ENCODE measurements at places on chromosomes 2 and 18. TPM values are rescaled to one million over a fixed set of nuclear protein-coding genes. Genes with fewer than 3 reads are reported as not detected.

APCDD1 gene
- 10.2 TPM for total RNA-seq

IL37 gene
- total RNA-seq: not detected

MYO7B gene
- 6.1 TPM for total RNA-seq

SLC5A7 gene
- total RNA-seq: 0.33 TPM

DNA sequence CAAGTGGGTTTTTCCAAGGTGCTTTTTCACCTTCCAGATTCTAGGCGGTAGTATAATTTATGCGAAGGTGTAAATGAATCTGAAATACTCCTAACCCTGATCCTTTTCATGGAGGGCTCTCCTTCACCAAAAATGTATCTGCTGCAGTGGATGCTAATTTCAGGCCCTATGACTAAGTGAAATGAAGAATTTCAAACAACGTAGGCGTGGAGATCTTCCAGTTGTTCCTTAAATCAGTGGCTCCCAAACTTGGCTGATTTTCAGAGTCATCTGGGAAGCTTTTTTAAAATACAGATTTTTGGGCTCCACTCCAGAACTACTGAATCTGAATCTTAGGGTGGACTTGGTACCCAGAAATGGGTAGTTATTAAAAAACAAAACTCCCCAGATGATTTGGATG is 5.5 kb downstream of the GCKR start:
- no peaks in the 10 kb centered on the region for H3K4me1 ChIP-seq
- H3K27ac ChIP-seq: no peak overlapping the region
- peaks cover 2% of the 10 kb centered on the region for H3K27me3 ChIP-seq
- no peaks in the 10 kb centered on the region for H3K36me3 ChIP-seq

GRCh38 chr2:219702796-219703545 is 75.5 kb downstream of the SLC4A3 start:
- no peak overlapping the region for H3K4me3 ChIP-seq
- no peaks in the 10 kb centered on the region for H3K4me1 ChIP-seq
- H3K27me3 ChIP-seq: no peaks in the 10 kb centered on the region
- DNase-seq: no peak
- H3K27ac ChIP-seq: no peak overlapping the region

DSG1 gene
- not detected for total RNA-seq

GRCh38 chr2:78564666-78565065 is 460.8 kb upstream of the REG3G start:
- H3K4me1 ChIP-seq: no peaks in the 10 kb centered on the region
- H3K27me3 ChIP-seq: no peaks in the 10 kb centered on the region
- no peak overlapping the region for H3K27ac ChIP-seq
- no peaks in the 10 kb centered on the region for H3K36me3 ChIP-seq
- no peak overlapping the region for H3K4me3 ChIP-seq
- no peak for DNase-seq

GRCh38 chr2:159897081-159897480 is 99.1 kb upstream of the CD302 start:
- H3K4me1 ChIP-seq: no peaks in the 10 kb centered on the region
- no peak for DNase-seq
- H3K36me3 ChIP-seq: no peaks in the 10 kb centered on the region
- no peak overlapping the region for H3K27ac ChIP-seq
- H3K4me3 ChIP-seq: no peak overlapping the region

GRCh38 chr2:135903650-135904049 is 27.4 kb upstream of the MCM6 start:
- H3K4me1 ChIP-seq: no peaks in the 10 kb centered on the region
- H3K27ac ChIP-seq: no peak overlapping the region
- DNase-seq: no peak
- no peaks in the 10 kb centered on the region for H3K27me3 ChIP-seq

GNLY gene
- 24.1 TPM for total RNA-seq

ASB18 gene
- not detected for total RNA-seq

DNA sequence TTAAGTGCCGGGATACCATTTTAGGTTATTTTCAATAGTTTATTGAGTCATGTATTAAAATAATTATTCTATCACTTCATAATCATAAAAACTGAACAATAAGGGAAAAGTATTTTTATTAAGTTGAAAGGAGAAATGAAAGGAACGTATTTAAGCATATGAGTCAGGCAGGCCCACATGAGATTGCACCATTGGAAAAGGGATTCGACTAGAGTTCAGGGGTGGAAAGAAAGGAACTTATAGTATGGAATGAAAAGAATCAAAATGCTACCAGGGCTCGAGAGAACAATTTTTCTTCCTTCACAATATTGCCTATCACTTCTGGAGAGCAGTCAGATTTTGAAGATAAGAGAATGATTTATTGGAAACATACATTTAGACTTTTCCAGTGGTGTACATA is 516.5 kb upstream of the NETO1 start:
- no peak for DNase-seq
- no peaks in the 10 kb centered on the region for H3K27me3 ChIP-seq
- H3K4me1 ChIP-seq: no peaks in the 10 kb centered on the region
- H3K4me3 ChIP-seq: no peak overlapping the region
- H3K27ac ChIP-seq: no peak overlapping the region

DNA sequence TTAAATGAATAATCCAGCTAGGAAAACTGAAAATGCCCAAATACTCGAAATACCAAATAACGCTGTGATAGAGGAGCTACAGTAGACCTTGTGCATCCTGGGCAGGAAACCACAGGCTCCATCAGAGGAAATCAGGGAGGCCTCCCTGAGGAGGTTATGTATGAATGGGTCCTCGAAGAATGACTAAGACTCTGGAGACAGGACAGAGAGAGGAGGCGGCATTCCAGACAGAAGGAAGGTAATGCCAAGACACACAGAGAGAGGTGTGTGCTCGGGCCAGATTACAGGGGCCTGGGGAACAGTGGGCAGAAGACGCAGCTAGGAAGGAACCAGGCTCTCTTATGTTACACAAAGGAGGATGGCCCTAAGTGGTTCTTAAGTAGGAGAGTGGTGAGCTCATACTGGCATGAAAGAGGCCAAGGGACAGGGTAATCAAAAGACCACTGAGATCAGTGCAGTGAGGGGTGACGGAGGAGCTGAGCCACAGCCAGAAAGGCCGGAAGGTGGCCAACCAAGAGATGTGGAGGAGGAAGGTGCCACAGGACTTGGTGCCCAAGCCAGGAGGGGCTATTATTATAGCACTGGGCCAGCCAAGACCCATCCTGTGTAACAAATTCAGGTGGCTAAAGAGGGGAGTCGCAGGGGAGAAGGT is 9.9 kb downstream of the ST3GAL5 start:
- no peaks in the 10 kb centered on the region for H3K27me3 ChIP-seq
- H3K36me3 ChIP-seq: no peaks in the 10 kb centered on the region
- peaks cover 21% of the 10 kb centered on the region for H3K4me1 ChIP-seq
- H3K27ac ChIP-seq: peak overlapping the region; percentile 8

GRCh38 chr2:4693266-4693665 is 989.9 kb downstream of the DCDC2C start:
- DNase-seq: no peak
- no peak overlapping the region for H3K4me3 ChIP-seq
- H3K27me3 ChIP-seq: no peaks in the 10 kb centered on the region
- no peaks in the 10 kb centered on the region for H3K4me1 ChIP-seq
- no peaks in the 10 kb centered on the region for H3K36me3 ChIP-seq

SLC14A1 gene
- total RNA-seq: 5.8 TPM

DNA sequence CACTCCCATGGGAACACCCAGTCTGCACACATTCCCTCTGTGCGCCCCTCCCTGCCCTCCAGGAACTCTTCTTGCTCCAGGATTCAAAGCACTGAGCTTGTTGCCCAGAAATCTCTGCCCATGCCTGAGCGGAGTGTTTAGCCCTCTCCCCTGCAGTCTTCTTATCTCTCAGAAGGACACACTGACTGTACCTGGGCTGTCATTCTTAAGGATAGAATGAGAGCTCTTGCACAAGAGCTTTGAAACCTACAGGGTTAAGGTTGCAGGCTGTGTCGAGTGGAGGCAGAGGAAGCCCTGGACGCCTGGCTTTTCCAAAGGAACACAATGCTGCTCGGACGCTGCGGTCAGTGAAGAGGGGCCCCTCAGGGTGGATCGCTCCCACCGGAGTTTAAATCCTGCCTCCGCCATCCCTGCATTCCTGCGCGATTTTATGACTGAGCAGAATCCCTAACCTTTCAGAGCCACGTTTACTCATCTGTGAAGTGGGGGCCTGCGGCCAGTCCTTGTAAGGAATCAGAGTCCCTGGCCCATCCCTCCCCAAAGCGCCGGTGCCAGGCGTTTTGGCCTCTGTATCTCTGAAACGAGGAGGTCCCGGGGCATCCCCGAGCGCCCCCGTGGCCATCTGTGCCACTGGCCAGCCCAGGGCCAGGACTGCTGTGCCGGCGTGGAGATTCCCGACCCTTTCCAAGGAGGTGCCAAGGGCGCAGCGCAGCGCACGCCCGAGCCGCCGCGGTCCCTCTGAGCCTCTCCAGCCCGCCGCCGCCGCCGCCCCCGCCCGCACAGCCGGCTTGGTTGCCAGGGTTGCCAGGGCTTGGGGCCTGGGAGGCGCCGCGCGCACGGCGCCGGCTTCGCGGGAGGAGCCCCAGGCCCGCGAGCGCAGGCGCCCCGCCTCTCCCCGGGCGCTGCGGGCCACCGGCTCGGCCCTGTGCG is 58.9 kb downstream of the FAM168B start:
- H3K4me1 ChIP-seq: no peaks in the 10 kb centered on the region
- H3K36me3 ChIP-seq: no peaks in the 10 kb centered on the region
- no peak overlapping the region for H3K27ac ChIP-seq
- DNase-seq: no peak
- H3K27me3 ChIP-seq: no peaks in the 10 kb centered on the region

DNA sequence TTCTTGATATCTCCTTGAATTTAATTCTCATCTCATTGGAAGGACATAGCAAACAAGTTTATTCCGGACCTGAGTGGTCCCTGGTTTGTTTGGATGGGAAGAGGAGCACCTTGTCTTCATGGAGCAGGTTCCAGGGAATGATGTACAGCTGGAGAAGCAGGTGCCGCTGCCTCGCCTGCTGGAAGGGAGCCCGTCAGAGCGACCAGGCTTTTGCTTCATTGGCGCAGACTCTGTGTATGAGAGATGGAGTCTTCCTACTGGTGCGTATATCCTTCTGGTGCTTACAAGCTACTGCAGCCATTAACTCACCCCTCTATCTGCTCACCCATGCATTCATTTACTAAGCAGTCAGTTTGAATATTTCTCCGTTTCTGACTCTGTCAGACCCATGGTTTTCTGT is 11.6 kb upstream of the ALLC start:
- DNase-seq: no peak
- no peaks in the 10 kb centered on the region for H3K36me3 ChIP-seq
- H3K27me3 ChIP-seq: no peaks in the 10 kb centered on the region
- H3K4me1 ChIP-seq: peaks cover 5% of the 10 kb centered on the region
- no peak overlapping the region for H3K27ac ChIP-seq
- H3K4me3 ChIP-seq: no peak overlapping the region

M1AP gene
- total RNA-seq: 2.9 TPM

LYG2 gene
- total RNA-seq: not detected

DNA sequence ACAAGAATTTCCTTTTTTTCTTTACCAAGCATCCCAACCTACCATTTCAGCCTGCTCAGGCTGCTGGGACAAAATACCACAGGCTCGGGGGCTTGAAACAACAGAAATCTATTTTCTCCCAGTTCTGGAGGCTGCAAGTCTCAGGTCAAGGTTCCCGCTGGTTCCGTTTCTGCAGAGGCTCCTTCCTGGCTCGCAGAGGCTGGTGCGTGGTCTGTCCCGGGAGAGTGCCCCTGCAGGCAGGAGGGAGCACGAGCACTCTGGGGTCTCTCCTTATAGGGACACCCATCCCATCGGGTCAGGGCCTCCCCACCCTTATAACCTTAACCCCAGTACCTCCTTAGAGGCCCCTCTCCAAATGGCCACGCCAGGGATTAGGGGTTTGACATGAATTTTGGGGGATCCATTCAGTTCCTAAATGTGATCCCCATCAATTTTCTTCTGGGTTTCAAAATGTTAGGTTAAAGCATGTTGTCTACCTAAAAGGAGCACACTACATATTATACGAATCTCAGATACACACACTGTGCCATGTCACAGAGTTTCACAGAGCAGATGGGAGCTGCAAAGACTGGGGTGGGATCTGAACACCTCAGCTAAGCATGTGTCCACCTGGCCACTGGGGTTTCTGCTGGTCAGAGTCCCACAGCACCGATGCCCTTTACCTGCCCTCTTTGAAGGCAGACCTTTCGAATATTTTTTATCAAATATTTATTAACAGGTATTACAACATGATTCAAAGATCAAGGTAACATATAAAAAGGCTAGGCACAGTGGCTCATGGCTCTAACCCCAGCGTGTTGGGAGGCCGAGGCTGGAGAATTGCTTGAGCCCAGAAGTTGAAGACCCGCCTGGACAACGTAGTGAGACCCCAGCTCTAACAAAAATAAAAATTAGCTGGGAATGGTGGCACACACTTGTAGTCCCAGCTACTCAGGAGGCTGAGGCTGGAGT is 17.6 kb upstream of the ADI1 start:
- DNase-seq: no peak
- peaks cover 36% of the 10 kb centered on the region for H3K36me3 ChIP-seq
- peak overlapping the region; percentile 93 for H3K27ac ChIP-seq

GRCh38 chr2:201904538-201905420 is 98.4 kb downstream of the CDK15 start:
- no peaks in the 10 kb centered on the region for H3K4me1 ChIP-seq
- no peaks in the 10 kb centered on the region for H3K36me3 ChIP-seq
- no peak overlapping the region for H3K4me3 ChIP-seq
- no peak overlapping the region for H3K27ac ChIP-seq
- DNase-seq: no peak

DNA sequence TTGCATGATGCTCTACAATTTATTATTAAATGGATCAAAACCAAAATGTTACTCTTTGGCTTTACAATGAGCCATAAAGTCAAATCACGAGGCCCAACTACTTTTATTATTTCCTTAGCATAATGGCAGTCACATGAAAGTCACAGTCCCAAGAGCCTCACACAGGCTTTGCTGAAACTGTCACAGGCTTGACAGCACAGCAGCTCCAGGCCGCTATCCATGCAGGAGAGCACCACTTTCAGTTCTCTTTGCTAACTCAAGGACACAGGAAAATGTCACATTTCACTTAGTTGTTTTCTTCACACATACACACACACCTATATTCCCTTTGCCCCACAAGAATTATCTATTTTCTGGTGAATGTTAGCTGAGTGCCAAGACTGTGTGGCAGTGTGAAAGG is 11.1 kb upstream of the MSGN1 start:
- H3K27ac ChIP-seq: no peak overlapping the region
- H3K4me1 ChIP-seq: peaks cover 6% of the 10 kb centered on the region
- no peak overlapping the region for H3K4me3 ChIP-seq
- H3K36me3 ChIP-seq: no peaks in the 10 kb centered on the region

DNA sequence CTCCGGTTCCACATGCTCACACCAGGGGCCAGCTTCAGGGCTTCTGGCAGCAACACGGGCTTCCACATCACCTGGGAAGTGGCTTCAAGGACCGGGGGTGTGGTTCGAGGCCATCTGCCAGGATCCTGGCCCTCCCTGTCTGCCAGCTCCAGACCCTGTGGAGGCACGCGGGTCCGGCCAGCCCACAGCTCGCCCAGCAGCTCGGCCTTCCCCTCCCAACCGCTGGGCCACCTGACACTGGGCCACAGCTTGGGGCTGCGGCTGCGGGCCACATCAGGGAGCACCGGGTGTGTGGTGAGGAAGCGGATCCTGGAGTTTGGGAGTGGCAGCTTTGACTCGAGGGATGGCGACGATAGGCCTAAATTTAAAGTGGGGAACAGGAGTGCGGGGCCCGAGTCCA is 7.0 kb downstream of the C2orf81 start:
- peak overlapping the region; percentile 50 for H3K4me3 ChIP-seq
- H3K27ac ChIP-seq: no peak overlapping the region
- H3K36me3 ChIP-seq: no peaks in the 10 kb centered on the region
- DNase-seq: no peak
